ENCODE measurements at places on chromosomes 2 and 18. TPM values are rescaled to one million over a fixed set of nuclear protein-coding genes. Genes with fewer than 3 reads are reported as not detected.
A peak's percentile ranks its signal among the peaks of the same experiment; 100 is the strongest.

DNA sequence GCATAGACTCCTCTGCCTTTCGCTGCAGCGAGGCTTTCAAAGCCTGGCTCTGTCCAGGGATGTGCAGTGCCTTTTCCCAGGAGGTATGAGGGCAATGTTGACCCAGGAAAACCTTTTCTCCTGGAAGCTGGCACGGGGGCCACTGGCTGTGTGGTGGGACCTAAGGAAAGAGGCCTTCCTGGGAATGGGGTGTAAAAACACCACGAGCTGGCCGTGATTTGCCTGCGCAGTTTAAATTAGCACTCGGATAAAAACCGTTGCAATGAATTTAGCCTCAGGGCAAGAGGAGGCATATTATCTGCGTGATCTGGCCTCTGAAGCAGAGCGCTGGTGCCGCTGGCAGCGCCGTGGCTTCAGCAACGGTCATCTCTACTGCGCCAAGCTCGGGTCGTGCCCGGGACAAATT, 3.0 kb downstream of the OSR1 start:
- no peak for DNase-seq

- peak; percentile 80 for DNase-seq
These were observed 12.5 kb upstream of the ATOH8 start for GRCh38 chr2:85741211-85741832.

CREB1 gene
- 51.0 TPM for total RNA-seq

PRKAG3 gene
- 0.12 TPM for total RNA-seq

PLA2R1 gene
- 2.9 TPM for total RNA-seq

GRCh38 chr2:215705281-215705680, 269.4 kb upstream of the FN1 start:
- DNase-seq, result no peak

IL18RAP gene
- 0.99 TPM for total RNA-seq

- DNase-seq, result peak; percentile 65
These were observed 29.7 kb downstream of the NOL10 start for GRCh38 chr2:10659898-10660568.

CYS1 gene
- 3.0 TPM for total RNA-seq

GRCh38 chr2:83022631-83023210, 1436.4 kb downstream of the SUCLG1 start:
- DNase-seq, result no peak

GRCh38 chr2:219384083-219384713, 3.5 kb downstream of the DNPEP start:
- DNase-seq, result no peak

CCDC121 gene
- 6.5 TPM for total RNA-seq

GRCh38 chr2:124585277-124585676, 560.2 kb downstream of the CNTNAP5 start:
- DNase-seq, result no peak

ITPRIPL1 gene
- 1.3 TPM for total RNA-seq

CCDC68 gene
- 3.3 TPM for total RNA-seq

DNA sequence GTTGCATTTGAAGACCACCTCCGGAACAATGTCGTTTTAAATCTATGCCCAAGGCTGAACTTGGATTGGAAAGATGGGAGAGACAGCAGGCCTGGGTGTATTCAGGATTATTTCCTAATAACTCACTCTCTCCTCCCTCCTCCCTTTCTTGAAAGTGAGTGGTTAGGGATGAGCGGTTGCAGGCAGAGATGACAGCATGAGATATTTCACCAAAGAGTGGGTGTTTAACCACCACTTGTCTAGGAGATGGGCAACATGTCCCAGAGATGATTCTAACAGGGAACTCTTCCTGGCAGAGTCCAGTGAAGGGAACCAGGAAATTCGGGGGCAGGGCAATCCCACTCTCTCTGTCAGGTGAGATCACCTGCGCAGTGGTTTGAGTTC, 123.2 kb downstream of the KCTD1 start:
- DNase-seq, result no peak

All from left ventricle myocardium superior (tissue), 1 donor.